ENCODE measurements at places on chromosomes 4 and X.
A peak's percentile ranks its signal among the peaks of the same experiment; 100 is the strongest.

DNA sequence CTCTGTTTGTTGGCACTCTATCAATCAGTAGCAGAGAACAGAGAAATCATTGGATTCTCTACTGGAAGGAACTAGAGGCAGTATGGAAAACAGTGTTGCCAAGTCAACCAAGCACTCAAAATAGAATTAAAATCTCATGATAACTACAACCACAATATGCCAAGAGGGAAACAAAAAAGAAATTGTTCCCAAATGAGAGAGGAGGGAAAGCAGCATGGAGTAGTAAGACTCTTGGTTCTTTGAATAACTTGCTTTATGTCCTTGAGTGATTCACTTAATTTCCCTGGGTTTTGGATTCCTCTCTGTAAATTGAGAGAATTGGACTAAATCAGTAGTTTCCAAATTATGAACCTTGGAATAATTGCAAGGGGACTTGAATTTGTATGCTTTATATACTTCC, 285.5 kb upstream of the ANKRD50 start:
- no peak for DNase-seq

DNA sequence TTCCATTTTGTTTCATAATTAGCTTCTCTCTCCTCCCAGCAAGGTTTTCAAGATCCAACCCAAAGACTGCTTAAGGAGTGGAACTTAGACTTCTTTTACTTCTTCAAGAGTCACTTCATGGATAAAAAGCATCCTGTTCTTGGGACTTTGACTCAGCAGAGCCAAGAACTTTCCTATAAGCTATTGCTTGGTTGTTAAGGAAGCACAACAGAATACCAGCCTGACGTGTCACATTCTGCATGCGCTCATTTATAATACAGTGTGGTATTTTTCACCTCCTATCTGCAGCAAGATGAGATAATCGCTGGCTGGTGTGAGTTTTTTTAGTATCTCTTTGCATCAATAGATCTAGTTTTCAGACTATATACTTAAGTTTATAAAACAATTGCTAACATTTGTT, 152.1 kb downstream of the PALLD start:
- DNase-seq: no peak

DNA sequence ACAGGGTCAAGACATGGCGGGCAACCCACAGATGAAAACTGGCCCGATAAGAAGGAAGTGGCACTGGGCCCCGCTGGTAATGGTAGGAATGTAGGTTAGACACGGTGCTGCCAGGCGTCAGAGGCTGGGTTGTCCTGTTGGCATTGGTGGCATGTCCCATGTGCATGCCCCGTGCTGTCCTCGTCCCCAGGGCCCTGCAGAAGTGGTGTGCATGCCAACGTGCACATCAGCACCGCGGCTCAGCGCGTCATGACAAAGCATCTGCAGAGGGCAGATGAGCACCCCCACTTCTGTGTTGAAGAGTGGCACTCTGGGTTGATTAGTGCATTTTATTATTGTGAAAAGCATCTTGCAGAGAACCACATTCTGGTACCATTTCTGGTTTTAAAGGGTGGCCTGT, 35.6 kb downstream of the NELFA start:
- no peak for DNase-seq

GRCh38 chr4:163768014-163768413, 273.5 kb downstream of the TMA16 start:
- no peak for DNase-seq

GRCh38 chrX:57289089-57289488, 2.6 kb downstream of the FAAH2 start:
- no peak for DNase-seq

- DNase-seq: peak; percentile 42
These were observed 11.8 kb upstream of the CD40LG start for GRCh38 chrX:136636121-136636520.

- DNase-seq: no peak
These were observed 94.7 kb downstream of the CCNG2 start for GRCh38 chr4:77251751-77252150.

GRCh38 chr4:95867919-95868318, 28.0 kb downstream of the PDHA2 start:
- DNase-seq: peak; percentile 74

DNA sequence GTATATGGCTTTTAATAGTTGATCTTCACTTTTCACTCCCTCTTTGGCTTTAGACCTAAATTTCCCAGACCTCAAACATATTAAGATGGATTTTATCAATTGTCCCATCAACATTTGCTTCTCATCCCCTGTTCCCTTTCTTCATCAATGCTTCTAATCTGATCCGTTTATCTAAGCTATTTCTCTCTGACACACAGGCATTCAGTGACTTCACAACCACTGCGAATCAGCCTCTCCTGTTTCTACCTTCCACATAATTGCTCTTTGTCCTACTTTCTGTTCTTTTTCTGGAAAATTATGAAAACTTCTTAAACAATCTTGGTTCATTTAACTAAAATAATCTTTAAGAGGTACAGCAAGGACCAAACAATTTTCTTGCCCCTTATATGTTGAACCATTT, 115.2 kb downstream of the GLRA3 start:
- DNase-seq: no peak

GRCh38 chr4:1041147-1041935, 29.9 kb downstream of the FGFRL1 start:
- no peak for DNase-seq

GRCh38 chr4:56253666-56254305, 133.5 kb downstream of the AASDH start:
- no peak for DNase-seq

- no peak for DNase-seq
These were observed 83.2 kb downstream of the IL15 start for GRCh38 chr4:141719585-141719984.

GRCh38 chr4:25401066-25401465, 24.0 kb downstream of the ANAPC4 start:
- no peak for DNase-seq

GRCh38 chr4:8451440-8452182, 11.0 kb downstream of the TRMT44 start:
- no peak for DNase-seq

GRCh38 chrX:150454508-150455214, 91.5 kb downstream of the MAMLD1 start:
- no peak for DNase-seq

- DNase-seq: peak; percentile 27
These were observed 73.0 kb downstream of the LUZP4 start for GRCh38 chrX:115362334-115363095.

DNA sequence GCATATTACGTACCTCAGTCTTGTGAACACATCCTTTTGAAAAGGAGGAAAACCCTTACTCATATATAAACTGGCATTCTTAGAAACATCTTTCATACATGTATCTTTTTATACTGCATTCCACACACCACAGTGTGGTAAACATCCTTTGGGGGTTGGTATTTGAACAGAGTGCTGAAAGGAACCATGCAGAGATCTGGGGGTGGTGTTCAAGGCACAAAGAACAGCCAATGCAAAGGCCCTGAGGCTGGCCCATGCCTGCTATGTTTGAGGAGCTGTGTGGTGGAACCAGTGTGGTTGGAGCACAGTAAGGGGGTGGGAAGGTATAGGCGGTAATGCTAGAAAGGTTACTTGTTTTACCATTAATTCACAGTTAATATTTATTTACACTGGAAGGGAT, 2.0 kb downstream of the ELK1 start:
- DNase-seq: no peak

DNA sequence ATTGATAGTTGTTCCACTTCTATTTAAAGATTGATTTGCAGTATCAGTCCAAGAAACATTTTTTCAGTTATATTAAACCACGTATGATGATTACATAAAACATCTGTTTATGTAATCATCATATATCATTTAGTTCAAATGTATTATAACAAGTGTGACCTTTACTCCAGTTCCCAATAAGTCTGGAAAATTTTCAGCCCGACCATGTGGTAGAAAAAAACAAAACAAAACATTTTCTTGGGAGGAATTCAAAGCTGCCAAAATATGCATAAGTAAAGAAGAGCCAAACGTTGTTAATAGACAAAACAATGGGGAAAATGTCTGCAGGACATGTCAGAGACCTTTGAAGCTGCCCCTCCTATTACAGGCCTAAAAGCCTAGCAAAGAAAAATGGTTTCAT, 709.1 kb downstream of the FAT4 start:
- DNase-seq: no peak

GRCh38 chrX:136711147-136711546, 63.2 kb downstream of the CD40LG start:
- peak; percentile 27 for DNase-seq

GRCh38 chr4:53917729-53918128, 146.7 kb downstream of the CHIC2 start:
- no peak for DNase-seq

DNA sequence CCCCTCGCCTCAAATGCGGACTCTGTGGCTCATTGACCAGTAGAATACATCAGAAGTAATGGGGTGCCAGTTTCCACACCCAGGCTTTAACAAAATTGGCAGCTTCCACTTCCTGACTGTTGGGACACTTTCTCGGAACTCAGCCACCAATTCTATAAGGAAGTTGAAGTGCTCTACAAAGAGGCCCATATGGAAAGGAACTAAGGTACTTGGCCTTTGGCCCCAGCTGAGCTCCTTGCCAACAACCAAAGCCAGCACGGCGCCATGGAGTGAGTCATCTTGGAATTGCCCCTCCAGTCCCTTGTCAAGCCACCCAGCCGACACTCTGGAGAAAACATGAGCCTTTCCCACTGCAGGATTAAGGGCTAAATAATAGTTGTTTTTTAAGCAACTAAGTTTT, 262.2 kb upstream of the INTU start:
- no peak for DNase-seq

DNA sequence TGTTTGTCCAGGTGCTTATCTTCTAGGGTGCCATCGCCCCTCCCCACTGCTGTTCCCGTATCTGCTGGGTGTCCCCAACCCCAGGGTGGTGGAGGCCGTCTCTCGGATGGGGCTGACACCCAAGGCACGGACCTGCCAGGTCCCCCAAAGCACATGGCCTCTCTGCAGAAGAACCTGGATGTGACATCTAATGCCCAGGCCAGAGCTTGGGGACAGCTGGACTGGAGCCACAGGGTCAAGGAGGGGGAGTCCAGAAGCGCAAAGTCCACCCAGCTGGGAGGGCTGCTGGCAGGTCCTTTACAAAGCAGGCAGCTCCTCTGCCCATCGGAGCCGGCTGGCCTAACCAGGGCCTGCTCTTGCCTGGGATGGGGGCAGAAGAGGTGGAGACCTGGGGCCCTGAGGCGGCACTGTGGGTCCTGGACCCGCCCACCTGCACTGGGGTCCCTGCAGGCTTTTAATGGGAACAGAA, 751 bp upstream of the DOK7 start:
- DNase-seq: no peak

GRCh38 chr4:179605196-179605595, 2163.0 kb upstream of the AGA start:
- DNase-seq: no peak

GRCh38 chr4:87185146-87185870, 35.1 kb downstream of the KLHL8 start:
- DNase-seq: no peak

GRCh38 chr4:106503116-106504050, 134.8 kb upstream of the GIMD1 start:
- DNase-seq: no peak

GRCh38 chrX:154308108-154308946, 12.7 kb downstream of the TKTL1 start:
- peak; percentile 74 for DNase-seq

DNA sequence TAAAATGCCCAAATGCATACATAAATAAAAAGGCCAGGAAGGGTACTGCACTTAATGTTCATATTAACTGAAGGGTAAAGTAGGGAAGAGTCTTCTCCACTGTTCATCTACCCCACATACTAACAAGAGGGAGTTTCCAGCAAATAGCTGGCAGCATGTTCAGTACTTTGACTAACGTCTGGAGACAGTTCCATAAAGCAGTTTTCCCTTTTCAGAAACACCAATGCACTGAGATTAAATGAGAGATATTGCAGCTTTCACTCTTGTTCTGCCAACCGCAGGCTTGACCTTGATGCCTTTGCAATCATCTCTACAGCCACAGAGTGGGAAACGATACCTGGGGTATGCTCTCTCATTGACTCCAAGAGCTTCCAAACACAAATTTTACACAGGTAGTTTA, 2123.1 kb upstream of the TENM3 start:
- no peak for DNase-seq

DNA sequence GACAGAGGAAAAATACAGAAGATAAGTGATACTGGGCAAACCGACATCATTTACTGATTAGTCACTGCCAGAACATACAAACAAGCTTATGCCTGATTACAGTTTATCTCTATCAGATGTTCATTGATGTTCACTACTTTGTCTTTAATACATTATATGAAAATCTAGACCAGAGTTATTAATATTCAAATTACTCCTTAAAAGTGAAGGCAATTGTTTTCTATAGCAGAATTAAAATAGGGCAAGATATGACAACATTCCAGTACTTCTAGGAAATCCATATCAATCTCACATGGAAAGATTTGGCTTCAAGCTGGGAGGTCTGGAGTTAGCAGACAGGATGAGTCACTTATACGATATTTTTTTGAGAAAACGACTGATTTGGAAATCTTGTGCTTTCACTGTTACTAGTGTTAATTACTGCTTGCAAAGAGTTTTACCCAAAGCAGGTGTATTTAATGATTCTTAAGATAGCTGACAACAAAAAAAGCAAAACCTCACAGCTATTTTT, 31.8 kb downstream of the HPGD start:
- no peak for DNase-seq

DNA sequence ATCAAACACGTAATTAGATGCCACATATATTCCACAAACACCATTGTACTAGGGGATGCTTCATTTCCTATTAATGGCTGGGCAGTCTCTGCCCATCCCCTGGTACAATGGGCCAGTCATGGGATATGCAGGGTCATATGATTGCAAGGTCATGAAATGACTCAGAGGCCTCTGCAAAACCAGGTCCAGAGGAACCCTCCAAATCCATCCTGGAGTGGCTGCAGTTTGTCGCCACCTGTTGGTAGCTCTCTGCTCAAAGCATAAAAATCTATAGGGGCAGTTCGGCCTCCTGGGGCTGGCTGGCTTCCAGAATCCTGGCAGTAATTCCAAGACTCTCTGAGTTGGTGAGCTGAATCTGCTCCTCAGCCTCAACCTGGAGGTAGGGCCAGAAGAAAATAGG, 22.9 kb upstream of the PUDP start:
- peak; percentile 35 for DNase-seq

- DNase-seq: peak; percentile 49
These were observed 92.6 kb downstream of the NXF2 start for GRCh38 chrX:102339312-102340298.

DNA sequence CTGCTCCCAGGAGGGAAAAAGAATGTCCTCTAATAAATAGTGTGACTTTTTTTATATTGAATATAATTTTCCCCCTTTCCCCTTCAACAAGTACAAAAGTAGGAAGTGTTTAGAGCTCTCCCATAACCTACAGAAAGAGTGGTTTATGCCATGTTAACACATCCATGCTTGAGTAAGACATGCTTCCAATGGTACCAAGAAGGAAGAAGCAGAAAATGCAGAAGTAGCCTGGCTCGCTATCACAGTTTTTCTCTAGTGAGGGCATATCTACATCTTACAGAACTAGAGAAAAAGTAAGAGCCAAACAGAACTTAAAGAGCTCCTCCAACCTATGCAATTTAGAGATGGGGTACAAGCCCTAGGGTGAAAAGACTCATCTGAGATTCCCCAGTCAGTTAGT, 82.5 kb downstream of the ARHGEF9 start:
- DNase-seq: no peak
